A673 (cell line): ENCODE measurements at places on chromosomes 4 and X. TPM values are rescaled to one million over a fixed set of nuclear protein-coding genes. Genes with fewer than 3 reads are reported as not detected.

DNA sequence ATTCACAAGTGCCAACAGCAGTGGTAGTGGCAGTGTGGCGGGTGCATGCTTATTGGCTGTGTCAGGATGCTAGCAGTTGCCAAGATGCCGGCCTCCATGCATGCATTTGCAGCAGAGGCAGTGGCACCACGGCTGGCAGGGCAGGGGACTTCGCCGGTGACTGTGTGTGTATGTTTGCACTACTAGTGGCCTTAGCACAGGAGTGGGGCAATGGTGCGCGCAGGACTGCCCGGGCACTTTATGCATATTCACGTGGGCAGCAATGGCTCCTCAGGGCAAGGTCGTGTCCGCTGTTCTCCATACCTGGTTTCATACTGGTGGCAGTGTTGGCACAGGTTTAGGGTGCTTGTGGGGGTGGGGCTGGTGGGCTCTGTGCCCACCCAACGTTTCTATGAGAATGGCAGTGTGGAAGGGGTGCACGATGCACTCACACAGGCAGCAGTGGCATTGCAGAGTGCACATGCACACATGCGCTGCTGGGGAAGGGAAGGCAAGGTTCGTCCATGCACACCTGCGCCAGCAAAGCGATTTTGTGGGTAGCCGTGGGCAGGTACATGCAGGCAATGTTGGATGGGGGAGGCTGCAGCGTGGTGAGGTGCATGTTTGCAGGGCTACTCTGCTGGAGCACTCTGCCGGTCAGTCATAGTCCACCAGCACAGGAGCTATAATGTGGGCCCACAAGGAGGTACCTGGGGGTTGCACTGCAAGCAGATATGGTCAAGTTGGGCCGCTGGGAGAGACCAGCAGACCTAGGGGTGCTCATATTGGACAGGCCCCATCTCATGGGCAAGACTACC lies 338.9 kb upstream of the TECRL start:
- no peak for DNase-seq
- H3K27me3 ChIP-seq = no peaks in the 10 kb centered on the region
- no peaks in the 10 kb centered on the region for H3K4me1 ChIP-seq
- H3K27ac ChIP-seq = no peak overlapping the region
- H3K36me3 ChIP-seq = no peaks in the 10 kb centered on the region

- DNase-seq = no peak
- no peak overlapping the region for H3K27ac ChIP-seq
- H3K27me3 ChIP-seq = no peaks in the 10 kb centered on the region
- H3K36me3 ChIP-seq = no peaks in the 10 kb centered on the region
Observed at GRCh38 chr4:13236485-13236884, 247.7 kb downstream of the RAB28 start.

DNA sequence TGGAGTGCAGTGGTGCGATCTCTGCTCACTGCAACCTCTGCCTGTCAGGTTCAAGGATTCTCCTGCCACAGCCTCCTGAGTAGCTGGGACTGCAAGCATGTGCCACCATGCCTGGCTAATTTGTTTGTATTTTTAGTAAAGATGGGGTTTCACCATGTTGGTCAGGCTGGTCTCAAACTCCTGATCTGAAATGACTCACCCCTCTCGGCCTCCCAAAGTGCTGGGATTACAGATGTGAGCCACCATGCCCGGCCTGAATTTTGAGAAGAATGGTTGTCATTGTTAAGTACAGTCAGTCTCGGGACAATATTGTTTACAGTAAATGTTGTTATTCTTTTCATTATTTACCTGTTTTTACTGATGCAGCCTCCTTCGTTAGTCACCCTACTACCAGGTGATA lies 1226.2 kb upstream of the TENM3 start:
- H3K27me3 ChIP-seq = no peaks in the 10 kb centered on the region
- no peak overlapping the region for H3K4me3 ChIP-seq
- no peaks in the 10 kb centered on the region for H3K36me3 ChIP-seq
- no peak overlapping the region for H3K27ac ChIP-seq
- no peak for DNase-seq

DNA sequence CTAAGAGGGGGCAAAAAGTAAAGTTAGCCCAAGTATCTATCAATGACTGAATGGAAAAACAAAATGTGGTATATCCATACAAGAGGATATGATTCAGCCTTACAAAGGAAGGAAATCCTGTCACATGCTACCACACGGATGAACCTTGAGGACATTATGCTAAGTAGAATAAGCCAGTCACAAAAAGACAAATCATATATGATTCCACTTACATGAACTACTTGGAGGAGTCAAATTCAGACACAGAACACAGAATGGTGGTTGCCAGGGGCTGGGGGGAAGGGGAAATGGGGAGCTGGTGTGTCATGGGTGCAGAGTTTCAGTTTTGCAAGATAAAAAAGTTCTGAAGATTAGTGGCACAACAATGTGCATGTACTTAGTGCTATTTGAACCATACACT lies 101.8 kb downstream of the SH3KBP1 start:
- no peaks in the 10 kb centered on the region for H3K4me1 ChIP-seq
- H3K36me3 ChIP-seq = no peaks in the 10 kb centered on the region
- DNase-seq = no peak
- H3K27me3 ChIP-seq = peaks cover 7% of the 10 kb centered on the region
- no peak overlapping the region for H3K27ac ChIP-seq
- no peak overlapping the region for H3K4me3 ChIP-seq

- no peaks in the 10 kb centered on the region for H3K4me1 ChIP-seq
- no peak overlapping the region for H3K4me3 ChIP-seq
Observed at GRCh38 chrX:133972916-133973315, 12.5 kb downstream of the GPC3 start.

- H3K36me3 ChIP-seq = no peaks in the 10 kb centered on the region
- H3K4me3 ChIP-seq = no peak overlapping the region
- H3K27ac ChIP-seq = no peak overlapping the region
- H3K27me3 ChIP-seq = no peaks in the 10 kb centered on the region
Observed at GRCh38 chrX:45454290-45454689, 253.6 kb upstream of the DIPK2B start.

DNA sequence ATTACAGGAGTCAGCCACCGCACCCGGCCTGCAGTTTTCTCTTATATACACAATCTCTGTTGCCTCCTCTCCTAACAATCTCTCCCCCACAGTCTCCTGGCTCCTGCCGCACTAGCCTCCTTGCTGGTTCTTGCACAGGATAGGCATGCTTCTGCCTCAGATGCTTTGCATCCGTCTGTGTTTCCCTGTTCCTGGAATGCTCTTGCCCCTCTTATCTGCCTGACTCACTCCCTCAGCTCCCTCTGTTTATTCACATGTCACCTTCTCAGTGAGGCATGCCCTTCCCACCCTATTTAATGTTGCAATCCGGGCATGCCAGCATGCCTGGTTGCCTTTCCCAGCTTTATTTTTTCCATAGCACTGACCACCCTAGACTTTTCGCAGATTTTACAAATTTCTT lies 161.9 kb downstream of the PHF8 start:
- no peak for DNase-seq
- H3K4me3 ChIP-seq = no peak overlapping the region
- no peaks in the 10 kb centered on the region for H3K4me1 ChIP-seq
- no peaks in the 10 kb centered on the region for H3K36me3 ChIP-seq
- no peak overlapping the region for H3K27ac ChIP-seq

DNA sequence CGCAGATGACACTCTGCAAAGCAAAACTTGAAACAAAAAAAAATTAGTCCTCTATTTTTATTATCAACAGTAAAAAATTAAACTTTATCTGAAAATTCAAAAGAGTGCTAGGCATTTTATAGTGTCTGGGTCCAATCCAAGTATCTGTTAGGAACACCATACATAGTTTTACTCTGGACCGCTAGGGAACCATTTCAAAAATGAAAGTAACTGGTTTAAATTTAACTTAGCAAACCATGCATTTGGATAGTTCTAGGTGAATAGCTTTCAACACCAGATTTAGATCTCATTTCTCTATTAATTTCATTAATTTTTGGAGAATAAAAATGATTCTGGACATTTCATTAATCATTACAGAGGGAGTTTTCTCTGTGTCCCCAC lies 1.2 kb downstream of the KLKB1 start:
- no peak overlapping the region for H3K27ac ChIP-seq
- H3K36me3 ChIP-seq = no peaks in the 10 kb centered on the region
- H3K27me3 ChIP-seq = no peaks in the 10 kb centered on the region
- DNase-seq = no peak

The NPY1R gene
- total RNA-seq = 59.8 and 64.4 TPM in 2 replicates

The BEND2 gene
- total RNA-seq = not detected in 2 replicates

The RBM3 gene
- total RNA-seq = 259 and 260 TPM in 2 replicates

The AREG gene
- total RNA-seq = not detected in 2 replicates
